ENCODE measurements at places on chromosomes 2 and 18. TPM values are rescaled to one million over a fixed set of nuclear protein-coding genes. Genes with fewer than 3 reads are reported as not detected.

DNA sequence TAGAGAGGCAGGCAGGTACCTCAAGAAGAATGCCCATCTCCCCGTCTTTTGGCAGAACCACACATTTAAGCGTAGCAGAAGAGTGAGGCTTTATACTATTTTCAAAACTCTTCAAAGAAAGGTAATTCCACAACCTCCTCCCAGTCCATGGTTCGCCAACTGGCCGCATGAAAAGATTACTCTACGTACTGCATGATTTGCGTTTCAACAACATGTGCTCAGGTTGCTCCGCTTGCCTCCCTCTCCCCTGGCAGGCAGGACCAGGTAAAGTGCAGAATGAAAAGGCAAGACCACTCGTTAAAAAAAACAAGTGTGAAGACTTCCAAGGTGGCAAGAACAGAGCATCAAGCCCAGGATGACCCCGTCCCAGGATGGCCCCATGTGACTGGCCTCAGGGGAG, 143.7 kb downstream of the SP3 start:
- no peak for DNase-seq

KCNF1 gene
- polyA plus RNA-seq = 4.2 TPM

DNA sequence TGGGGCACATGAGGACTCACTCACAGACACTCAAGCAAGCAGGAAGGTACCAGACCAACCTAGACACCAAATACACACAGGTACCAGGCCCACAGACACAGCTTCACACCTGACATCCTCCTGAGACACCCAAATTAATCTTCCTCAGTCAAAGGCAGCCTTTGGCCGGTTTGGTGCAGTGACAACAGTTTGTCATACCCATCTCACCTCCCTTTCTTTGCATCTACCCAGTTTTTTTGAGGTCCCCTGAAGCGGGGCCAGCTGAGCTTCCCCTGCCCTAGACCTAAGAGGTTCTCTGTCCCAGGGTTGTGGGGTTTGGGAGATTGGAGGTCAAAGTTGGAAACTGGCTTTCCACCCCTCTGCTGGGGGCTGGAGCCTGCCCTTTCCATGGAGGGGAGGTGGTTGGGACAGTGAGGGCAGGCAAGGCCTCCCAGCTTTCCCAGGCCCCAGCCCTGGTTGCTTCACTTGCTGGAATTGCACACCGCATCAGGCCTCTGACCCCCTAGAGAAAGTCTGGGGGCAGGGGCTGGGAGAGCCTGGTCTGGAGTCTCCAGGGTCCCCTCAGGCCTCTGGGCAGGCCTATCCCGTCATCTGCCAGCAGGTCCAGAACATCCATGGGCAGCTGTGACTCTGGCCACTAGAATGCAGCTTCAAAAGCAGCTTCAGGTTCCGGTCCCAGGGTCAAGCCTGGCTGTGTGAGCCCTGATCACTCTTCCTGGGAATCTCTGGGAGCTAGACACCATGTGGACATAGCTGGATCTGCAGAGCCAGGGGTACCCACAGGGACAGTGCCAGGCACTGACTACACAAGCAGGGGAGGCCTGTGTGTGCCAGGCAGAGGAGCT, 12.5 kb upstream of the TEX261 start:
- DNase-seq = peak; percentile 29

- no peak for DNase-seq
Observed at GRCh38 chr2:17231394-17231965, 286.8 kb downstream of the RAD51AP2 start.

CNTNAP5 gene
- polyA plus RNA-seq = not detected

- DNase-seq = no peak
Observed at GRCh38 chr18:65523461-65523860, 227.4 kb upstream of the CDH7 start.

GRCh38 chr2:54704688-54705605, 18.5 kb upstream of the EML6 start:
- peak; percentile 40 for DNase-seq

DNA sequence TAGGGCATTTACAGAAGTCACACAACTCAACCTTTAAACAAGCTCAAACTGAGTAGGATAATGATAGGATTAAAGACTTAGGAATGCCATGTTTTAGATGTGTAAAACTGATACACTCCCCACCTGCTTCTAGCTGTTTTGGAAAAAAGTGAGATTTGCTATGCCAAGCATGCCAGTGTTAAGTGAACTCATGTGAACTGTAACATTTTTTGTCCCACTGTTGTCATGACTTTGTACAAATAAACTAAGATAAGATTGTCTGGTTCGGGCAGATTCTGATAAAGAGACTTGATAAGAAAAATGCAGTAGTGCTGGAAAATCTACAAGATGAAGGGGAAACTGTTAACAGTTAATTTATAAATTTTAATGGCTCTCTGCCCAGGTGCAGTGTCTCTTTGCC, 66.5 kb downstream of the GLS start:
- DNase-seq = peak; percentile 59

GRCh38 chr2:111675419-111676194, 208.4 kb downstream of the ANAPC1 start:
- DNase-seq = no peak

- DNase-seq = no peak
Observed at GRCh38 chr2:122072666-122073065, 317.2 kb downstream of the TSN start.

DNA sequence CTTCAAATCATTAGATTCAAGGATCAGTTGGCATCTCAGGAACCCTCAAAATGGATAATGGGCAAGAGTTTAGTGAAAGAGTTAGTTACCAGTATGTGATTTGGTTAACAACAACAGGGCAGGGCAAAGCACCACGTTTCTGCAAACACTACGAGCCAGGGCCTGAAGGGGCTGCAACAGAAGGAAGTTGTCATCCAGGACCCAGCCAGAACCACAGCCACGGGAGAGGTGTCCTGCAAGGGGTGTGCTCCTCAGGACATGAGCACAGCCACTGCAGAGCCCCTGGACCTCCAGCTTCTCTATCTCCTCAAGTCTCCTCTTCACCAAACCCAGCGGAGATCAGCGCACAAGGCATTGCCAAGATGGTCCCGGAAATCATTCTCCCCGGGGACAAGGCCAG, 173.3 kb upstream of the PIEZO2 start:
- no peak for DNase-seq

DNA sequence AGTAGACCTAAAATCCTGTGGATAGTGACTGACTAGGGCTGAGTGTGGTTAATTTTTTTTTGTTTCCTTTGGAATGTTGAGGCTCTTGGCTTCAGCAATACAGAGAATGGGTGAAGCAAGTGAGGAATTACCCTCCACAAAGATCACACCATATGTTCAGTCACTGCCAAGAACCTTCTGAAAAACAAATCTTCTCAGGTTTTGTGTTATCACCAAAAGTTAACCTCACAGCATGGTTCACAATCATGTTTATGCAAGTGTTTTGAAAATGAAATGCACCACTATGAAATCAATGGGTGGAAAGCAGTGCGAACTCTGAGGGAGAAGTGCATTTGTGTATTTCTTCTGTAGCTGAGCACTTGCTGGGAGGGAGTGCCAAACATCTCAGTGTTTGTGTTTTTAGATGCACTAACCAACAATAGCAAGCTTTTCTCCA, 44.4 kb downstream of the SPATS2L start:
- DNase-seq = no peak

ST6GAL2 gene
- 23.9 TPM for polyA plus RNA-seq

DLX1 gene
- polyA plus RNA-seq = 2.9 TPM

DNA sequence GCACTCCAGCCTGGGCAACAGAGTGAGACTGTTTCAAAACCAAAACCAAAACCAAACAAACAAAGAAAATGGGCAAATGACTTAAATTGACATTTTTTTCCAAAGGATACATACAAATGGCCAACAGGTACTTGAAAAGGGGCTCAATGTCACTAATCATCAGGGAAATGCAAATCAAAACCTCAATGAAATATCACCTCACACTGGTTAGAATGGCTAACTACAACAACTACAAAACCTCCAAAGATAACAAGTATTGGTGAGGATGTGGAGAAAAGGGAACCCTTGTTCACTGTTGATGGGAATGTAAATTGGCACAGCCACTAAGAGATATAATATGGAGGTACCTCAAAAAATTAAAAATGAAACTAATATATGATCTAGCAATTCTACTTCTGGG, 213.2 kb upstream of the HS6ST1 start:
- DNase-seq = no peak

GRCh38 chr18:64295839-64296238, 147.0 kb upstream of the LINC00305 start:
- DNase-seq = no peak

GRCh38 chr2:239938651-239939486, 86.3 kb downstream of the NDUFA10 start:
- DNase-seq = no peak

DNA sequence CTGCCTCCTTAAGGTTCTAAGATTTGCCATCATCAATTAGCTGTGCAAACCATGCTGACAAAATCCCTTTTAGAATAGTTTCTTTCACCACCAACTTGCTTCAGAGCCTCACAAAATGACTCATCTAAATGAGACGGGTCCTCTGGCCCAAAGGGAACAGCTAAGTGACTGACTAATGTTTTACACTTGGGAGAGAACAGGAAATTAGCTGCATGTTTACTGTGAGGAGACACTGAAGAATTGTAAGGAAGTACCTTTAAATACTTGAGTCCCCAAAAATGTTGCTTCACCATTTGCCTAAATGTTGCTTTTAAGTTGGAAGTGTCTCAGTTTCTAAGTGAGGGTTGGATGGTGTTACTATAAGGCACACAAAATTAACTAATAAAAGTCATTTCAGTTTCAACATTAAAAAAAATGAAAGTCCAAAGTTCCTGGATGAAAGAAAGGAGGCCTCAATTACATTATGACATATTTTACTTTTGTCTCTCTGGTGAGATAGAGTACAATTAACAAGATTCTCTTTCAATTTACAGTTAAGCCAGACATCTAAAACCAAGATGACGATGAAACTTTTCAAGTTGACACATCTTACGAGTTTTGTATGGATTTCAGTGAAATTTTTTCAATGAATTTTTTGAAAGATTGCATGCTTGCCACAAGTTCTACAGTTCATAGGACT, 229.1 kb upstream of the FN1 start:
- peak; percentile 51 for DNase-seq

ZNF521 gene
- not detected for polyA plus RNA-seq

ELOA2 gene
- polyA plus RNA-seq = not detected

CRYGD gene
- not detected for polyA plus RNA-seq

DNA sequence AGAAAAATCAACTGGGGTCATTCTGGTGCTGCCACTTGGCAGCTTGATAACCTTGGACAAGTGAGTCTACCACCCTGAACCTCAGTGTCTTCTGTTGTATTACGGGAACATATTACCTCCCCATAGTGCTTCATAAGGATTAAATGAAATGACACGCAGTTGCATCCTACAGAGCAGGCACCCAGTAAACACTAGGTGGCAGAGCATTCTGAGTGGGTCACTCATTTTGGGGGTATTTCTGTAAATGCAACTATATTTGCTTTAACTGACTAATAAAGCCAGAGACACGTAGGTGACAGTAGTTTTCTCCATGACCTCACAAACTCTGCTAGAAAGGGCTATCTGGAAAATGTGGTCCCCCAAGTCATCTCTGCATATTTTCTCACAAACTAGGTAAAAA, 4.7 kb downstream of the CD226 start:
- DNase-seq = no peak

DNA sequence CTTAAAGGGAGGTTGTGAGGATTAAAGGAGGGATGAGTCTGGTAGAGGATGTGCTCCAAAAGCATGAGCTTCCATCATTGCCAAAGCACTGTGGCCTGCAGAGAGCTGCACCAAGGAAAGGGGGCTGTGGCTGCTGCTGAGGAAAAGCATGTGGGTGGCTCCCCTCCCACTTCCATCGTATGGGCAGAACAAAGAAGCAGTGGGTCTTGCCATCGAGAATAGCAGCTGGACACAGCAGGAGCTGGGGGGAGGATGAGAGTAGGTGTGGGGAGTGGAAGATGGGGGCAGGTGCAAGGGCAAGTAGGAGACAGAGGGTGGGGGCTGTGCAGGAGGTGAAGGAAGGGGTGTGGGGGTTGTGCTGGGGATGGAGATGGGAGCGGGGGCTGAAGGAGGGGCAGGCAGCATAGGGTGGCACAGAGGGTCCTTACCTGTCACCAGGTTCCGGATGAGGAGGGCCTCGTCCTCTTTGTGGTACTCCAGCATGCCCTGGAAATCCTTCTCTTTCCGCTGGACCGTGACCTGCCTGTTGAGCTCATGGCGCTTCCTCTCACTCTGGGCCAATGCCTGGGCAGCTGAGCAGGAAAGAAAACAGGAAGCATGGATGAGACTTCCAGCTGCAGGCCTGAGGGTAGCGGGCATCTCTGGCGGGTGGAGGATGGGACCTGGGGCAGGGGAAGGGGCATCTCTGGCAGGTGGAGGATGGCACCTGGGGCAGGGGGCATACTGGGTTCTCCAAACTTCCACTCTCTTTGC, 33.6 kb upstream of the ACAA2 start:
- DNase-seq = no peak

ZNF396 gene
- polyA plus RNA-seq = 0.94 TPM

- DNase-seq = peak; percentile 95
Observed at GRCh38 chr2:189661148-189661956, at the start of gene ASNSD1. Gene ASNSD1 (plus strand): TSS chr2:189661459. CDS start chr2:189666133, 4,674 bp downstream.

DNA sequence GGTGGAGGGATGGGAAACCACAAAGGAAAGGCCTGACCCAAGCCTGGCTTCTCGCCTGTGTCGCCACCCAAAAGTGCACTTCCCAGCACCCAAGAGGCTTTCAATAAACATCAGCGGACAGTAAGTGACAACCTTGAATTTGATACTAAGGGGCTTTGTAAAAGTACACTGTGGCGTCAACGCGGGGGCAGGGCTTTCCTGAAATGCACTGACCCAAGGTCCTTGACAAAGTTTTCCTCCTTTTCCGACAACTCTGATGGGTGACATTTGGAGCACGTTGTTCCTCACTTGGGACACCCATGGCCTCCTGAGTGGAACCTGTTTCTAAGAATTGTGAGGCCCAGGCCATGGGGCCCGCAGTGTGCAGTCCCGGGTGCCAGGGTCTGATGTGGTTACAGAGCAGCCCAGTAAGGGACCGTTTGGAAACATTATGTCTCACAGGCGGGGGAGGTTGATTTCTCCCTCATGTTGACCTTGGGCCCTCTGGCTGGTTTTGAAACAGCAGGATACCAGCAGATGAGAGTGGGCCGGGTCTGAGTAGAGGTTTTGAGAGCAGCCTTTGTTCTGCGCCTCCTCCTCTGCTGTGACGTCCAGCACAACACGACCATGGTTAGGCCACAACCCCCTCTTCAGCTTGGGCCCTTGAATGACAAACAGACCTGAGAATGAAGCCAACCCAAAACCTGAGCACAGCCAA, 2.8 kb upstream of the ZBTB14 start:
- DNase-seq = no peak

GRCh38 chr2:216791303-216791702, 68.6 kb downstream of the TNP1 start:
- no peak for DNase-seq

DNA sequence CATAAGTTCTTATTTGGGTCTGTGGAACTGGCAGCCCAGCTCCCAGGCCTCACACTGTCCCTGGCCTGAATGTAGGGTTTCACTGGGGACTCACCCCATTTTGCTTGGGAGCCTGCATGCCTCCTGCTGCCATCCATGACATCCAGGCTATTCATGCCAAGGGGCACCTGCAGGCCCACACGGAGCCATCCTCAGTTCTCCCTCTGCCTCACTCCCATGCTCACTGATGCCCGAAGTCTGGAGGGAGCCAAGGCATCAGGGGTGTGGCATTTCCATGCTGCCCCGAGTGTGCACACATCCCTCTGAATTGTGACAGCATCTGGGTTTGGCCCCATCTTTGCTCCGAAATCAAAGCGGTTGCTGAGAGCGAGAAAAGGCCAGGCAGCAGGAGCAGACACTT, 67.4 kb upstream of the ZNF804A start:
- no peak for DNase-seq
